Mucosa of gallbladder (tissue), 1 donor: ENCODE measurements at places on chromosomes 3 and 15. TPM values are rescaled to one million over a fixed set of nuclear protein-coding genes. Genes with fewer than 3 reads are reported as not detected.

The PIGZ gene
- 7.5 TPM for total RNA-seq

The FXR1 gene
- 117 TPM for total RNA-seq

The ZBED2 gene
- total RNA-seq = 5.6 TPM

The RAB6B gene
- total RNA-seq = 8.4 TPM

The GOLGA8N gene
- 12.2 TPM for total RNA-seq

The LMAN1L gene
- not detected for total RNA-seq

The CPOX gene
- 16.7 TPM for total RNA-seq

The RGMA gene
- total RNA-seq = 17.5 TPM

GRCh38 chr3:16350597-16351318 is 85.7 kb downstream of the OXNAD1 start:
- no peak for DNase-seq

DNA sequence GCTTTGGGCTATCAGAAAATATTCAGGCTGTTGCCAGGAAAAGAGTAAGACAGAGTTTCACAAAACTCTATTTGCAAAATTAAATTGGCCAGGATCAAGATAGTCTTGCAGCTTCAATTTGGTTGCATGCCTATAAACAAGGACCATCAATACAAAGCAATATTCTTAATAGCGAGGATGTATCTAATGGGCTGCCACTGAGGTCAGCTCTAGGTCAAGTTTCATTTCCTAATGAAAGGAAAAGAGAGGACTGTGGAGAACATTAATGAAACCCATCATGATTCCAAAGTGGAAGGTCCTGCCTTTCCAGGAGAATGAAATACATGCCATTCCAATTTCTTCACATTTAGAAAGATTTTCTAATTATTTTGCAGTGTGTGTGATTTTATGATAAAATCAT is 273.5 kb downstream of the AGBL1 start:
- DNase-seq = no peak

GRCh38 chr15:48730506-48730905 is 80.4 kb downstream of the CEP152 start:
- no peak for DNase-seq

DNA sequence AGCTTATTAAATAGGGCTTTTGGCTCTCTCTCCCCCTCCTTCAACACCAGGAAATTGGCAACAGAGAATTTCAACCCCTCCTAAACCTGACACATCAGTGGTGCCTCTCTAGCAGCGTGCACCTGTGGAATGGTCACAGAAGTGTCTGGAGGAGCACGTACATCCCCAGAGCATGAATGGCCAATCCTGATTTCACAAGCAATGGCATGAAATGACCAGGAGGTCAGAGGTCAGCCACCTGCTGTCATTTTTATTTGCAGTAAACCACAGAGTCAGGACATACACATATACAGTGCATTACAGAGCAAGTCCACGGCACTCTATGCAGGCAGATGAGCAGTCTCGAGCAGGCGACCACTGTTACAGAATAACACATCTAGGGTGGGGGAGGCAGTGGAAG is 25.1 kb upstream of the ETV5 start:
- no peak for DNase-seq

DNA sequence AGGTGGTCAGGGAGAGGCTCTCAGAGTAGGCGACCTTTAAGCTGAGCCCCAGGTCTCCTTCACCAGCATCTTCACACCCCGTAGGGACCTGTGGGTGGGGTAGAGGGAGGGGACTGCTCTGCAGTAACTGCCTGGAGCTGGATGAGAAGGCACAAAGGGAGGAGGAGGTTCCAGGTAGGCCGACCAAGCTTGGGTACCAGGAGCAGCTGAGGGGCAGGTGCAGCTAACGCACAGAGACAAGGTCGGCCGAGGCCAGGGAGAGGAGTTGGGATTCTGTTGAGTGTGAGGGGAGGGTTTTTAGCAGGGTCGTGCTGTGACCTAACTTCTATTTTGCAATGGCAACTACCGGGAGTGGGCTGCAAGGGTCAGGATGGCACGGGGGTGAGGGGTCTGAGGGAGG is 5.9 kb upstream of the GRIP2 start:
- DNase-seq = no peak

GRCh38 chr3:138184994-138185393 is 2.1 kb upstream of the ARMC8 start:
- no peak for DNase-seq

- no peak for DNase-seq
These were observed 57.5 kb downstream of the FLNB start for GRCh38 chr3:58065700-58066167.

- DNase-seq = no peak
These were observed 34.9 kb upstream of the CPOX start for GRCh38 chr3:98628317-98628716.

DNA sequence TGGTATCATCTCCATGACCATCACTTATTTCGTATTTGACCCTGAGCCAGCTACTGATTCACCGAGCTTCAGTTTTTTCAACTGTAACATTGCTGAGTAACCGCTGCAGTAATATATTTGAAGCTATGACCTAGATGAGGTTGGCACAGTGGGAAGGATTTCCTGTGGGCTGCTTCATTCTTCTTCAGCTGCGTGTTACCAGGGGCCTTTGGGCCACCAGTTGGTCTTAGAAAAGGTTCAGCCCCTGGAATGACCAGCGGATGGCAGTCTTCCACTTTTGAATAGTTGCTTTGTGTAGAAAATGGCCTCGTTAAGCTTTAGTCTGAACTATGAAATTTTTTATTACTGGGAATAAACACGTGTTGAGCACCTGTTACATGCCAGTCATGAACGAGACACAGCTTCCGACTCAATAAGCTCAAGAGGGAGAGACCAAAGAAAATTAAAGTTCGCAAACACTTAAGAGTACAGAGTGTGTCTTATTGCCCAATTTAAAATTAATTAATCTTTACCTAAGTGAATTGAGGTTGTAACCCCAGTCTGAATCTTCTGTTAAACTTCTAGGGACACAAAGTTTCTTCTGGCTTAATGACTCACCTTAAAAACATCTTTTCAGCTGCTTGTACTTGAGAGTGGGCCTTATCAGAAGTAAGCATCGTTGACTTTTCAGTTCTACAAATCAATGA is 57.6 kb upstream of the NR2E3 start:
- DNase-seq = no peak
